CD4-positive, alpha-beta T cell treated with Interferon alpha-2 for 1 hour (primary cell): ENCODE measurements at places on chromosomes 5 and 9.

GRCh38 chr5:136054142-136055019 is 25.6 kb downstream of the TGFBI start:
- no peak for DNase-seq

- DNase-seq = no peak
These were observed 50.7 kb downstream of the CDKN2A start for GRCh38 chr9:21943464-21943863.

DNA sequence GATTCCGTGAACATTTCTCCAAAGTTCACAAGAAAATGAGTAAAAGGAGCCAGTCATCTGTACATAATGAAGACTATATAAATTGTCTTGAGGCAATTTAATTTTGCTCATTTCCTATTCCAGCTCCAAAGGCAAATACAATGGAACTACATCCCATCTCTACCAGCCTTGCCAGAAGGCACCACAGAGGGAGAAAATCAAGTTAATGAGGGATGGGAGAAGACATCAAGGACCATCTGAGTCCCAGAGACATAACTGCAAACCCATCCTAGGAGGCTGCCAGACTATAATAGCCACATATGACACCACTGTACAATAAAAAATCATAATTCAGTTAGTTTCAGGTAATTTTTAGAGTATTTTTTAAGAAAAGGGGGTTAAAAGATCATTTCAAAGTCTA is 136.3 kb upstream of the RGMB start:
- no peak for DNase-seq

- DNase-seq = no peak
These were observed 18.4 kb downstream of the POU5F2 start for GRCh38 chr5:93723005-93723404.
